ENCODE measurements at places on chromosomes 16 and 17.

DNA sequence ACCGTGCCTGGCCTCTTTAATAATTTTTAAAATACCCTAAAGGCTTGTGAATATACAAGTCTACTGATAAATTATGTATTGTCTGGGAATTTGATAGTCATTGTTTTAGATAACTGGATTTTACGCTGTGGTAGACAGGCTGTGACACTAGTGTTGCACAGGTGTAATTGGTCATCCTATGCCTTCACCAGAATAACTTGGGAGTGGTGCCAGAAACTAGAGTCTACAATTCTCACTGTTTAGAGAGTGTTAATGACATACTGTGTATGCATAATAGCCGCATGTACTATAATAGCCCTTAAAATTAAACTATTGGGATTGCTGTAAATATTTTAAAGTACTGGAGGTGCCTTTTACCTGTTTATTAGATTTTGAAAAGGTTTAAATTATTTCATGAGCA lies 11.4 kb downstream of the CNEP1R1 start:
- H3K4me3 ChIP-seq, result no peak overlapping the region
- no peak overlapping the region for H3K27ac ChIP-seq
- H3K4me1 ChIP-seq, result peaks cover 14% of the 10 kb centered on the region
- H3K36me3 ChIP-seq, result peaks cover 60% of the 10 kb centered on the region

GRCh38 chr16:4882000-4882632 lies 34.8 kb downstream of the UBN1 start:
- DNase-seq, result no peak
- H3K27me3 ChIP-seq, result no peaks in the 10 kb centered on the region
- peaks cover 8% of the 10 kb centered on the region for H3K4me1 ChIP-seq
- no peak overlapping the region for H3K4me3 ChIP-seq
- peaks cover 88% of the 10 kb centered on the region for H3K36me3 ChIP-seq

- no peak for DNase-seq
- H3K27me3 ChIP-seq, result no peaks in the 10 kb centered on the region
- H3K4me1 ChIP-seq, result peaks cover 12% of the 10 kb centered on the region
- no peaks in the 10 kb centered on the region for H3K36me3 ChIP-seq
- H3K27ac ChIP-seq, result no peak overlapping the region
These were observed 17.0 kb downstream of the KCTD2 start for GRCh38 chr17:75064040-75064439.

DNA sequence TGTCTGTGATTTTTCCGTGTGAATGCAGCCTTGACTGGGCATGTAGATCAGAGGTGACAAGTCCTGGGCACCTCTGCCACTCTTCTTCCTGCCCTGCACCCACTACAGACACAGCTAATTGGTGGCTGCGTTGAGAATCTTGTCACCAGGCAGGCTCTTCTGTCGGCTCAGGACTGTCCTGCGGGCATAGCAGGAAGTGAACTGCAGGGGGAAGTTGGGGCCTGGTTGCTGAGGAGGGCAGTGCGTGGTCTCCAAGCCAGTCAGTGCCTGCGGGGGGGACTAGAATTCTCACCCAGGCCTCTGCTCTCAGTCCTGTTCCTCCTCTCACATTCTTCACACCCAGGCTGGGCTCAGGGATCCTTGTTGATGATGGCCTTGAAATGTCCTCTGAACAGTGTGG lies 50.5 kb downstream of the JPH3 start:
- DNase-seq, result no peak
- H3K27ac ChIP-seq, result no peak overlapping the region
- H3K36me3 ChIP-seq, result no peaks in the 10 kb centered on the region
- no peaks in the 10 kb centered on the region for H3K4me1 ChIP-seq
- H3K4me3 ChIP-seq, result no peak overlapping the region

GRCh38 chr17:50046667-50047066 lies 9.2 kb upstream of the ITGA3 start:
- H3K27ac ChIP-seq, result peak overlapping the region; percentile 2
- H3K4me1 ChIP-seq, result no peaks in the 10 kb centered on the region
- no peaks in the 10 kb centered on the region for H3K36me3 ChIP-seq
- no peak overlapping the region for H3K4me3 ChIP-seq

DNA sequence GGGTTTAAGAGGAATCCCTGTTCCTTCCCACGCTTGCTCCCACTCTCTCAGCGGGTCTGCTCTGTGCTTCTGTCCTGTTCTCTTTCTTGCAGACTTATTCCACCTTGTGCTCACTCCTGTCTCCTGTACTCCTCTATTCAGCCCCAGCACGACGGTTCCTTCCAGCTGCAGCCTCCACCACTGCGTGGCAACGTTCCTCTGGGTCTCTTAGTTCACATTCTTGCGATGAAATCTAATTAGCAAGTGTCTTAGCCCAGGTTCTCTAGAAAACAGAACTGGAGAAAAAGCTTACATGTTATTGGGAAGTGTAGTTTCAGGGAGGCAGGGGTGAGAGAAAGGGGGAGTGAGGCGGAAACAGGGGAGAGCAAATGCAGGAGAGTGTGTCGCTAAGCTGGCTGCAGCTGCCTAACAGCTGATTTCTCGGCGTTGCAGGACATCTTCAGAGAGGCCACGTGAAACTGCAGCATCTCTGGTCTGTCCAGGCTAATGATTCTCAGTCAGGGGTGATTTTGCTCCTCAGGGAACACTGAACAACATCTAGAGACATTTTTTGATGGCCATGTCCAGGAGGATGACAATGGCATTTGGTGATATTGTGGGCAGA lies 213.2 kb upstream of the NLRP1 start:
- H3K4me1 ChIP-seq, result no peaks in the 10 kb centered on the region
- no peak overlapping the region for H3K4me3 ChIP-seq
- no peak for DNase-seq
- H3K36me3 ChIP-seq, result no peaks in the 10 kb centered on the region

DNA sequence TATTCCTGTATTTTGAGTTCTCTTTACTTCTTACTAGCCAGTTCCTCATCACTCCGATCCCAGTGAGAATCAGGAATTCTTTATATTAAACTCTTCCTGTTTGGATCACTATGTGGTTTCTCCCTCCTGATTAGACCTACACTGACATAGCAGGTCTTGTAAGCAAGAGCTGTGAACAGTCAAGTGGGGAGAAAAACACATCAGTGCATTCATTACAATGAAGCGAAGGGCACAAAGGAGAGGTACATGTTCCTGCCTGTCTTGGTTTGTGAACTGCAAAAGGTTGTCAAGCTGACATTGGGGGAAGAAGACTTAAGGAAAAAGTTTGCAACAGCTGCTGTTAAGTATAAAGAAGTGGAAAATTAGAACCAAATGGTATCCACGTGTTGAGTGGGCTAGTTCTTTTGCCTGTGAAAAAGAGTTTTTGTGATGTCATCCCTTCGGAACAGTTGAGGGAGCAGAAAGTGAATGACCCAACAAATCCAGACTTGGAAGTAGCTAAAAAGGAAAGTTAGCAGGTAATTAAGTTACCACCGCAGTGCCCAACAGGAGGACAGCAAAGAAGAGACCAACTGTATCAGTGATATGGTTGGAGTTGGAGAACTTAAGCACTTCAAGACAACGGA lies 23.0 kb upstream of the TRIM25 start:
- no peak overlapping the region for H3K27ac ChIP-seq
- H3K27me3 ChIP-seq, result no peaks in the 10 kb centered on the region
- no peak for DNase-seq
- H3K36me3 ChIP-seq, result peaks cover 5% of the 10 kb centered on the region
- H3K4me1 ChIP-seq, result no peaks in the 10 kb centered on the region

- peaks cover 29% of the 10 kb centered on the region for H3K4me1 ChIP-seq
- H3K36me3 ChIP-seq, result peaks cover 7% of the 10 kb centered on the region
- H3K4me3 ChIP-seq, result no peak overlapping the region
These were observed 238.0 kb upstream of the TBX2 start for GRCh38 chr17:61161615-61162134.

DNA sequence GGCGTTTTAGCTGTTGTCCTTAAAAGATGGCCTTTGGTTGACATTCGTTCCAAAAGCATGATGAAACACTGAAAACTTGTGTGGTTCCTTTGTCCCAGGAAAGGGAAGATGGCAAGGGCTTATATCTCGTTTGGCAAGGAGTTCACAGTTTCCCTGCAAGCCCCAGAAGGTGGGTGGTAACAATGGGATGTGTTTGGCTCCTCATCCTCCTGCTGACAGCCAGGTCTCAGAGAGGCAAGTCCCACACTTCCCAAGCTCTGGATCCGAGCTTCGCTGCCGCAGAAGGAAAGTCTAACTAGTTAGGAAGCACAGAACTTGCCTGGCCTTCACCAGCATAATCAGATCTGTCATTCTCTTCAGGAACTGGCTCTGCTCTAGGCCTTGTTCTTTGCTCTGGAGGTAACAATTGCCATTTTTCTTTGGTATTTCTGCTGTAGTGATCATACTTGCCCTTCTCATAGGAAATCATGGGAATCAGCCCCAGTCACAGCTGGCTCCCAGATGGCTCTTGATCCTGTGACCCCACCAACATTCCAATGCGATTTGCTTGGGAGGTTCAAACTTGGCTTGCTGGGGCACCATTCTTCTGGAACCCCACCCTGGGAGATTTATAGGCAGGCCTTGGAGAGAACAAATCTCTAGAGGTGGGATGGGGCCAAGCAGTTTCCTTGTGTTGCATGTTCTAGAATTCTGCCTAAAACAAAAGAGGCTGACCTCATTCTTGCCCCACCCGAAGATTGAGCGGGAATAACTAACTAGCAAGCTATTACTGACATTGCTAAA lies 17.9 kb downstream of the KPNA2 start:
- no peaks in the 10 kb centered on the region for H3K27me3 ChIP-seq
- H3K4me3 ChIP-seq, result no peak overlapping the region
- H3K36me3 ChIP-seq, result no peaks in the 10 kb centered on the region
- peaks cover 2% of the 10 kb centered on the region for H3K4me1 ChIP-seq
- no peak for DNase-seq
- no peak overlapping the region for H3K27ac ChIP-seq

DNA sequence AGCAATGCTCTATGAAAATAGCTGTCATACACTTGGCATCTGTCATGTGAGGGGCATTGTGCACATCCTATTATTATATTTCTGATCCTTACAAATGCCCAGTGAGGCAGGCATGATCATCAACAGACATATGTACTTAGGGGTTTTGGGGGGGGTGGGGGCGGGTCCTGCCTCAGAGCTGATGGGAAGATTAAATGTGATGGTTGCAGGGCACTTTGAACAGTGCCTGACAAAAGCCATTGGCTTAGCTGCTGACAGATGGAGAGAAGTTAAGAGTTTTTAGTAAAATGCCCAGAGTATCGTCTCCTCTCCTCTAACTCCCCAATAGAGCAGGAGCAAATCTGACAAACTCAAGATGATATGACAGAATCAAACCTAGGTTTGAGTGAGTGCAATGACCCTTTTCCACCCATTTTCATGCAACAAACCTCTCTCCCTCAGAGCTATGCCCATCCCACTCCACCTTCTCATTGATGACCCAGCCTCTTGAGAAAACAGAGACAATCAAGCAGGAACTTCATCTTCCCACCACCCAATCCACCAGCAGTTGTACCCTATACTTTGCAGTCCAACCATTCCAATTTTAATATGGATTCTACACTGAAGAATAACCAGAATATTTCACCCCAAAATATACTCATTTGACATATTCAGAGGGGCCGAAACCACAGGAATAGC lies 4.8 kb downstream of the KLHL11 start:
- H3K27ac ChIP-seq, result no peak overlapping the region
- no peak overlapping the region for H3K4me3 ChIP-seq
- no peaks in the 10 kb centered on the region for H3K27me3 ChIP-seq
- peaks cover 37% of the 10 kb centered on the region for H3K4me1 ChIP-seq
- no peaks in the 10 kb centered on the region for H3K36me3 ChIP-seq

- no peak overlapping the region for H3K27ac ChIP-seq
- no peak overlapping the region for H3K4me3 ChIP-seq
- H3K27me3 ChIP-seq, result peaks cover 38% of the 10 kb centered on the region
These were observed 13.7 kb upstream of the KRT23 start for GRCh38 chr17:40951011-40951622.

- H3K4me1 ChIP-seq, result no peaks in the 10 kb centered on the region
- no peaks in the 10 kb centered on the region for H3K36me3 ChIP-seq
- H3K27me3 ChIP-seq, result peaks cover 17% of the 10 kb centered on the region
- no peak overlapping the region for H3K4me3 ChIP-seq
These were observed 33.0 kb downstream of the TMEM100 start for GRCh38 chr17:55689672-55690071.

- peaks cover 22% of the 10 kb centered on the region for H3K27me3 ChIP-seq
- H3K27ac ChIP-seq, result no peak overlapping the region
- no peaks in the 10 kb centered on the region for H3K36me3 ChIP-seq
- H3K4me3 ChIP-seq, result no peak overlapping the region
- H3K4me1 ChIP-seq, result no peaks in the 10 kb centered on the region
- no peak for DNase-seq
These were observed 231.7 kb downstream of the FOXL1 start for GRCh38 chr16:86810062-86810461.

DNA sequence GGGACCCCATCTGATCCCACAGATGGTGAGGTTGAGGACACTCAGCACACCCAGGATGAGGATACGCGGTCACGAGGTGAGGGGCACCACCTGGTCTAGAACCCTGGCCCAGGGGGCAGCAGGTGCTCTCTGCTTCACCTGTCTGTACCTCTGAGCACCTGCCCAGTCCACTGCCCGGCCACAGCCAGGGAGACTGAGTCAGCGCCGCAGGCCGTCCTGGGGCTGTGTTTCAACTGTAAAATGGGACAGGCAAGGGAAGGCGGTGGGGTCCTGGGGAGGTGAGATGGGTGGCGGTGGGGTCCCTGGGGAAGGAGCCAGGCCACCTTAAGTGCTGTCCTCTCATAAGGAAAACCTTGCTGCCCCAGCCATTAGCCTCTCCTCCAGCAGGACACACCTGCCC lies 60.4 kb downstream of the ENGASE start:
- H3K4me1 ChIP-seq, result no peaks in the 10 kb centered on the region
- DNase-seq, result no peak
- no peak overlapping the region for H3K4me3 ChIP-seq
- peaks cover 8% of the 10 kb centered on the region for H3K27me3 ChIP-seq
